ENCODE measurements at places on chromosomes 7 and 10. TPM values are rescaled to one million over a fixed set of nuclear protein-coding genes. Genes with fewer than 3 reads are reported as not detected.

DNA sequence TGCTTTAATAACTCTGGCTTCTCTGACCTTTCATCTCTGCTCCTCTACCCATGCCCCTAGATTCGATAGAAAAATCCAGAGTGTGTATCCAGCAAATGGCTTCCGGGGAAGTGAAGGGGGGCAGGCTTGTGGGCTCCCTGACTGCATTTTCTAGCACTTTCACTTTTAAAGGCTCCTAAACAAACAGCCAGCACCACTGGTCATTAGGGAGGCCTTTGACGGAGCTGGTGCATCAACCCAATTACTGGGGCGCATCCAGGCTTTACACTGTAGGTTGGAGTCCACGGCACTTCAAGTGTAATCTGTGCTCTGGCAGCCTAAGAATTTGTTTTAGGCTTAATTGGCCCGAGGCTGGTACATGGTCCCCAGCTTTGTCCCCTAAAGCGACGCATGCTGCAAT lies 291.9 kb downstream of the GFRA1 start:
- no peak overlapping the region for H3K27ac ChIP-seq
- H3K27me3 ChIP-seq = no peaks in the 10 kb centered on the region
- no peak overlapping the region for H3K4me3 ChIP-seq
- H3K36me3 ChIP-seq = no peaks in the 10 kb centered on the region
- H3K4me1 ChIP-seq = no peaks in the 10 kb centered on the region
- no peak for DNase-seq

DNA sequence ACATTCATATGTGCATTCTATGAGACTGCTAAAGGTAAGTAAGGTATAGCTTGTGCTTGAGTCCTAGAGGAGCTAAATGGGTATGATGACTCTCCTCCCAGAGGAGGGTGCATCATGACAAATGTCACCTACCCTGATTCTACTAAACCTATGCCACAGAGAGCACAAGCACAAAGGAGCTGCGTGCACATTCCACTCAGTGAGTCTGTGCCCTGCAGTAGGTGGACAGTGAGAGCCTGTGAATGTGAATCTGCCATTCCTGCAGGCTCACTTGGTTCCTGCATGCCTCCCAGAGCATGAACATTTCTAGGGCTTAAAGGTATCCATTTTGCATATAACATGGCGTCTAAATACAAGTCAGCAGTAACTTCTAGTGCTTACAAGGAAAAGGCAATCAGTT lies 46.8 kb downstream of the PRKAR2B start:
- H3K27ac ChIP-seq = no peak overlapping the region
- DNase-seq = no peak
- no peaks in the 10 kb centered on the region for H3K27me3 ChIP-seq
- no peaks in the 10 kb centered on the region for H3K4me1 ChIP-seq

DNA sequence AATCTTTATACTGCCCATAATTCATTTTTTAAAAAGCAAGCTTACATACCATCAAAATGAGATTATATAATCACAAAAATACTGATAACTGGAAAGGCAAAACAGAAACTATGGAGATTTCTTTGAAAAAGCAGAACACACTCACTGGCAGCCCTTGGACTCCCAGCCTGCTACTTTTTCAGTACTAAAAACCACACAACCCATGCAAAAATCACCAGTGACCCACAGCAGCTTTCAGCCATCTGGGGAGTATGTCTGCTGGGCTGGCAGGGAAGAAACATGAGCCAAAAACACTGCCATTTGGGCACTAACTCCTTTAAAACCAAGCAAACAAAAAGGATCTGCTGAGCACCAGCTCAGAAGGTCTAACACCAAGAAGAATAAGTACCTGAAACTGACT lies 80.0 kb upstream of the DDC start:
- H3K4me1 ChIP-seq = no peaks in the 10 kb centered on the region
- DNase-seq = no peak
- H3K27ac ChIP-seq = no peak overlapping the region
- H3K36me3 ChIP-seq = no peaks in the 10 kb centered on the region
- H3K27me3 ChIP-seq = no peaks in the 10 kb centered on the region
- no peak overlapping the region for H3K4me3 ChIP-seq

DNA sequence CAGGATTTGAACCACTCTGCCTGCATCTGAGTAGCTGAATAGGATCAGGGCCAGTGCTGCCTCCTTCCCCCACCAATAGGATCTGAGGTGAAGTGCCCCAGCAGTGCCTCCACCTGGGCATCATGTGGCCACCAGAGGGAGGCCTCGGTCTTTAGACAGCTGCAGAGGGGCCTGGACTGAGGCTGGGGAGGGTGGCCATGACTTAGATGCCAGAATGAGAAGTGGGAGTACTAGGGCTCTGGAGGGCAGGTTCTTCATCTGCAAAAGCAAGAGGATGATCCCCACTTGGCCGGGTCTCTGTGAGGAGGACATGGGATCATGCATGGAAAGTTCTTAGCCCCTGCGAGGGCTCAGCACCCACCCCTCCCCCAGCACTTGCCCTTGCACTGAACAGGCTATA lies 56.9 kb downstream of the NEUROG3 start:
- H3K4me1 ChIP-seq = no peaks in the 10 kb centered on the region
- H3K4me3 ChIP-seq = no peak overlapping the region
- no peak overlapping the region for H3K27ac ChIP-seq
- DNase-seq = no peak
- H3K27me3 ChIP-seq = no peaks in the 10 kb centered on the region
- H3K36me3 ChIP-seq = no peaks in the 10 kb centered on the region

DNA sequence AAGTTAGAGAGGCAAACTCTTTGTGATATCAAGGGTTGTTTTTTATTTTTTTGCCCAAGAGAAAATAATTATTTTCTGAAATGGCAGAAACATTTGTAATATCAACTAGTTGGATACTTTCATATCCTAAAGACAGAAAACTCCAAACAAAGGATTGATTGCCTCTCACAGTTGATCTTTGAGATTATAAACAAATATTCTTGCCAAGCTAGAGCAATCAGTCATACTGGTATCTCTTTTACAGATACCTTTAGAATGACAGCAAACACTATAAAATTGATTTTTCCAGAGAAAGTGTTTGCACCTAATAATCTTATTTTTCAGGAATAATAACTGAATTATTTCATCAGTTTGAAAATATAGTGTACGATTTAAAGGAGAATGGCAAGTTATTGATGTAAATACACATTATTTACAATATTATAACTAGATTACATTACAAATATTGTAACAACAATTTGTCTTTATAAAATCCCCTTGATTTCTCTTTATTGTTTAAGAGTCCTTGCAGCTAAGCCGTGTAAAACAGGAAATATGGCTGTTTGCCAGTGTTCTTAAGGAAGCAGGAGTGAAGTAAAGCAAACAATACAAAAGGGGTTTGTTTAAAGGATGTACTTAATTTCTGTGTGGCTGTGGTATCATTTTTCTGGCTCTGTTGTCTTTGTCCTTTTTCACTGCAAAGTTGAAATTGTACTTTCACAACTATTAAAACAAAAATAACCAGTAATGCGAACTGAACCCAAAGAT lies 58.4 kb downstream of the MAPK8 start:
- H3K4me1 ChIP-seq = peaks cover 17% of the 10 kb centered on the region
- no peak overlapping the region for H3K4me3 ChIP-seq
- no peaks in the 10 kb centered on the region for H3K36me3 ChIP-seq
- no peak for DNase-seq
- no peaks in the 10 kb centered on the region for H3K27me3 ChIP-seq

DNA sequence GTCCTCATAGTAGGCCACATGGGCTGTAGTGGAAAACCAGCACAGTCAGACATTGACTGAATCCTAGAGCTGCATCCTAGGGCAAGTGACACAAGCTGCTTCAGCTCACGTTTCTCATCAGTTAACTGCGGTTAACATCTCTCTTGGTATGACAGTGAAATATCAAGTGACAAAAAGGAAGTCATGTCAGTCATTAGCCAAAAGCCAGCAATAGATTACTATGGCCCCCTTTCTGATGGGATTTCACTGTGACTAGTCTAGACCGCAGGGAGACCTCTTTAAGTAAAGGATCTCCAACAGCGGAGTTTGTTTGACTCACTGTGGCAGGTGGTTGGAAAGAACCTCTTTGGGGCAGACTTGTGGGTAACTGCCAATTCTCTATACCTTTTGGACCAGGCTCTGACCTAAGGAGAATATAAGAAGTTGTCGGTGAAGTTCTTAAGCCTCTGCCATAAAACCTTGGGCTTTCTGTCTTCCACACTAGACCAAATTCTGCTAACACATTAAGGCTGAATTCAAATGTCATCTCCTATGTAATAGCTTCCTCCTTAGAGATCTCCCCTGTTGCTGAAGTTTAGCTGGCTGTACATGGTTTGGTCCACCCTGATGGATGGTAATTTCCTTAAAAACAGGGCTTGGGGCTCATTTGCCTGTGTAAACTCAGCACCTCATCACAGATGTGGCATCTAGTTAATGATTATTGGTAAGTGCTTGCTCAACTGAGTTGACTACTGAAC lies 115.3 kb downstream of the SGMS1 start:
- no peaks in the 10 kb centered on the region for H3K36me3 ChIP-seq
- peaks cover 25% of the 10 kb centered on the region for H3K4me1 ChIP-seq
- no peak overlapping the region for H3K27ac ChIP-seq
- H3K4me3 ChIP-seq = no peak overlapping the region
- no peaks in the 10 kb centered on the region for H3K27me3 ChIP-seq

DNA sequence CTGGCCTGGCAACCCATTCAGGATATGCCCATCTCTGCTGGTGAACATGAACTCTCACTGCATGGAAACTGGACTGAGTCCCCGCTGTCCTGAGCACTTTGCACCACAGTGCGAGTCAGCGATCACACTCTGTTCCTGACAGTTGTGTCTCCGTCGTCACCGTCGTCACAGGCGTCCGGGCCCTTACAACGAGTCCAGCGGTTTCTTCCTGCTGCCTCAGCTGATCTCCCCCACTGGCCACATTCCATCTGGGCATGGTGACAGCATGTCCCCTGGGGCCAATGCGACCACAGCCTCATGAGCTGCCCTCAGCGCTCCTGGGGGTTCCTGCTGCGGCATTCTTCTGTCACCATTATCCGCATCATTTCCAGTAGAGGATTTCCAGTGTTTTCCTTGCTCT lies 76.8 kb upstream of the KLF6 start:
- H3K36me3 ChIP-seq = no peaks in the 10 kb centered on the region
- DNase-seq = no peak

DNA sequence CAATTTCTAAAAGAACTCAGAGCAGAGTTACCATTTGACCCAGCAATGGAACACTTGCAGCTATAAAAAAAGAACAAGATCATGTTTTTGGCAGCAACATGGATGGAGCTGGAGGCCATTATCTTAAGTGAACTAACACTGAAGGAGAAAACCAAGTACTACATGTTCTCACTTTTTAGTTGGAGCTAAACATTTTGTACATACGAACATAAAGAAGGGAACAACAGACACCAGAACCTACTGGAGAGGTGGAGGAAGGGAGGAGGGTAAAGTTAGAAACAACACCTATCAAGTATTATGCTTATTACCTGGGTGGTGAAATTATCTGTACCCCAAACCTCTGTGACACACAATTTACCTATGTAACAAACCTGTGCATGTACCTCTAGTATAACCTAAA lies 329.5 kb downstream of the ATRNL1 start:
- H3K36me3 ChIP-seq = no peaks in the 10 kb centered on the region
- DNase-seq = no peak
- H3K4me3 ChIP-seq = no peak overlapping the region
- H3K27me3 ChIP-seq = no peaks in the 10 kb centered on the region

- DNase-seq = no peak
- H3K27me3 ChIP-seq = no peaks in the 10 kb centered on the region
- H3K27ac ChIP-seq = no peak overlapping the region
Observed at GRCh38 chr10:124053971-124054370, 39.4 kb downstream of the CHST15 start.

DNA sequence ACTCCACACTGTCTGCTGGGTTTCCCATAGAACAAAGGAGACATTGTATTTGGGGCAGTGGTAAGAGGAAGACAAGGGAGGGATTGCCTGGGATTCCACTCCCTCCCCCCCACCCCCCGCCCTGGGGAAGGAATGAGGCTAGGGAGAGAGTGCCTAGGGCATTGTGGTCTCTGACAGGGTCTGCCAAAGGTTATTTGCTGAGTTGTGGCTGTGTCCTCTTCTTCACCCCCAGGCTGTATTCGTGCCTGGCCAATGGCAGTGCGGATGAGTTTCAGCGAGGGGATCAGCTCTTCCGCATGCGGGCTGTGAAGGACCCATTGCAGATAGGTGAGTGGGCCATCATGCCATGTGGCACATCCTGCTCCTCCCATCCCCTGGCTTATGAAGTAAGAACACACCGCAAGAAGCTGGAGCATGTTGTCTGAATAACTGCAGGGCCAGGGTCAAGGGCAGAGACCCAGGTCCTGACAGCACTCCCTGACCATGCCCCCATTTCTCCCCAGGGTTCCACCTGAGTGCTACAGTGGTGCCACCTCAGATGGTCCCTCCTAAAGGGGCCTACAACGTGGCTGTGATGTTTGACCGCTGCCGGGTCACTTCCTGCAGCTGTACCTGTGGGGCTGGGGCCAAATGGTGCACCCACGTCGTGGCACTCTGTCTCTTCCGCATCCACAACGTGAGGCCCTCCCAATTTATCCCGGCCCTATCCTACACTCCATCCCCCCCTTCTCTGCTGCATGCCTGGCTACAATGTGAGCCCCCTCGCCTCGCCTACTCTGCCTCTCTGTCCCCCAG lies 3.7 kb downstream of the ZSWIM8 start:
- H3K27me3 ChIP-seq = no peaks in the 10 kb centered on the region
- H3K27ac ChIP-seq = no peak overlapping the region
- H3K4me3 ChIP-seq = no peak overlapping the region
- DNase-seq = no peak

- H3K36me3 ChIP-seq = no peaks in the 10 kb centered on the region
- no peak for DNase-seq
- H3K27me3 ChIP-seq = peaks cover 8% of the 10 kb centered on the region
- H3K4me3 ChIP-seq = peak overlapping the region; percentile 5
Observed at GRCh38 chr7:25855854-25856782, 295.9 kb upstream of the NFE2L3 start.

DNA sequence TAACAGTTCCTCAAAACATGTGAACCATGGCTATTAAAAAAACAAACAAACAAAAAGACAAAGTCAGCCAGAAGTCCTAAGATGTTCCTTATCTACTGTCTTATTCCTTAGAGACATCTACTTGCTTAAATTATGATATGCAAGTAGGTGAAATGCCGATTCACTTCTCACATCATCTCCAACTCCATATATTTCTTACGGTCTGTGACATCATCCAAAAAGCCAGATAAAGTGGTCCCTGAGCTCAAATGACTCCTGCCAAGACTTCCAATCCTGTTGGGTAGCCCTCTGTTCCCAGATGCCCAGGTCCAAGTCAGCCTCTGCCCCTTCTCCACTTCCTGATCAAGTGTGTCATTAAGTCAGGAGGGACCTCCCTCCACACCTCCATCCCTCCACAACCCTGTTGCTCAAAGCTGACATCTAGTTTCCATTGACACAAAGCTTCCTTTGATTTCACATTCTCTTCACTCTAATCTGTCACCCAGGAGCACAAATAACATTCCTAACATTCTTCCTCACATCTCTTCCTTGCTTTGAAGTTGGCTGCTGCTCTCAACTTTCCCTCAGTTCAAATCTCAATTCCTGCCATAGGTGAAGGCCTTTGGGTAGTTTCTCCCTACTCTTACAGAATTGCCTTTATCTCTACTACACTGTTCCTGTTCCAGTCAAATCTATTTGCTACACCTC lies 56.1 kb upstream of the PDLIM1 start:
- H3K4me1 ChIP-seq = peaks cover 18% of the 10 kb centered on the region
- no peaks in the 10 kb centered on the region for H3K36me3 ChIP-seq
- DNase-seq = no peak
- no peaks in the 10 kb centered on the region for H3K27me3 ChIP-seq
- no peak overlapping the region for H3K27ac ChIP-seq

The CAMK2B gene
- 3.2 TPM for total RNA-seq

The COBL gene
- total RNA-seq = 9.3 TPM

The DNAJB9 gene
- total RNA-seq = 28.7 TPM

The XRCC2 gene
- total RNA-seq = 1.7 TPM

The OR2A42 gene
- total RNA-seq = not detected

The CYP26C1 gene
- not detected for total RNA-seq

The SLC16A12 gene
- 3.7 TPM for total RNA-seq

The DYNC1I1 gene
- 12.0 TPM for total RNA-seq

The HIPK2 gene
- total RNA-seq = 21.9 TPM

The MRLN gene
- total RNA-seq = not detected
